Stimulated activated CD4-positive, alpha-beta T cell treated with anti-CD3 and anti-CD28 coated beads, TNF-alpha, amount 100 ng/mL, for 4 hours (primary cell): ENCODE measurements at places on chromosomes 1 and 21.

DNA sequence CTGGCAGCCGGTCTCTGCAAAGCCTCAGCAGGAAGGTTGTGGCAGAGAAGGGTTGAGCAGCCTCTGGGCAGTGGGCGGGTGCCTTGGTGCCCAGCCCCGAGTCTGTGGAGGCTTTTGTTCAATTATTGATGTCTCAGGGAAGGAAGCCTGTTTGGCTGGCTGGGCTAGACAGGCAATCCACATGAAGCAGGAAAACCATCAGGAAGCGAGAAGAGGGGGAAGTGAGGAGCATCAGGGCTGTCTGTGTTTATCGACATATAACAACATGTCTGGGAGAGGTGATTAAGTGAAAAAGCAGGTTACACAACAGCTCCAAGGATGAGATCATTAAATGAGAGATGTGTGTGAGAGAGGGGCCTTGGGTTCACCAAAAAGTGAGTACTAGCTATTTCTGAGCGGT, 105.4 kb downstream of the UBE2U start:
- DNase-seq, result no peak

GRCh38 chr1:31181515-31182343, 58.0 kb downstream of the NKAIN1 start:
- no peak for DNase-seq

DNA sequence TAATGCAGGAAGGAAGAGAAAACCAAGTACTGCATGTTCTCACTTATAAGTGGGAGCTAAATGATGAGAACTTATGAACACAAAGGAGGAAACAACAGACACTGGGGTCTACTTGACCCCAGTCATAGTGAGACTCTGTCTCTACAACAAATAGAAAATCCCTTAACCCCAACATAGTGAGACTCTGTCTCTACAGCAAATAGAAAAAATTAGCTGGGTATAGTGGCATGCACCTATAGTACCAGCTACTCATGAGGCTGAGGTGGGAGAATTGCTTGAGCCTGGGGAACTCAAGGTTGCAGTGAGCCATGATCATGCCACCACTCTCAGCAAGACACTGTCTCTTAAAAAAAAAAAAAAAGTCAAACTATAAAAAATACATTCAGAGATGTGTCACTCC, 42.7 kb downstream of the GIPC2 start:
- no peak for DNase-seq

- DNase-seq, result peak; percentile 29
Observed at GRCh38 chr1:152440635-152441471, 26.8 kb upstream of the CRNN start.

DNA sequence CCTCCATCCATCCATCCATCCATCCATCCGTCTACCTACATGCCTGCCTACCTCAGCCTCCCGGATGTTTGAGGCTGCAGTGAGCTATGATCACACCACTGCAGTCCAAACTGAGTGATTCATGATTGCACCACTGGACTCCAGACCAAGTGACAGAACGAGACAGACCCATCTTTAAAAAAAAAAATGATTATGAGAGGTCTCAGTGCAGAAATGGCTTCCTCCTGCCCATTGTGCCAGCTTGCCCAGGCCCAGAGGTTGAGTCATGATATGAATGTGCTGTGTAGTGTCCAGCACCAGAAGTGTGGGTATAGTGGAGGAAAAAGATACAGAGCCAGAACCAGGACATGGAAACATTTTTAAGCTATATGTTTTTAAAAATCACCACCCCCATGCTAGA, 149.9 kb downstream of the KIF26B start:
- no peak for DNase-seq

GRCh38 chr21:38567335-38567969, 69.2 kb upstream of the ERG start:
- no peak for DNase-seq

DNA sequence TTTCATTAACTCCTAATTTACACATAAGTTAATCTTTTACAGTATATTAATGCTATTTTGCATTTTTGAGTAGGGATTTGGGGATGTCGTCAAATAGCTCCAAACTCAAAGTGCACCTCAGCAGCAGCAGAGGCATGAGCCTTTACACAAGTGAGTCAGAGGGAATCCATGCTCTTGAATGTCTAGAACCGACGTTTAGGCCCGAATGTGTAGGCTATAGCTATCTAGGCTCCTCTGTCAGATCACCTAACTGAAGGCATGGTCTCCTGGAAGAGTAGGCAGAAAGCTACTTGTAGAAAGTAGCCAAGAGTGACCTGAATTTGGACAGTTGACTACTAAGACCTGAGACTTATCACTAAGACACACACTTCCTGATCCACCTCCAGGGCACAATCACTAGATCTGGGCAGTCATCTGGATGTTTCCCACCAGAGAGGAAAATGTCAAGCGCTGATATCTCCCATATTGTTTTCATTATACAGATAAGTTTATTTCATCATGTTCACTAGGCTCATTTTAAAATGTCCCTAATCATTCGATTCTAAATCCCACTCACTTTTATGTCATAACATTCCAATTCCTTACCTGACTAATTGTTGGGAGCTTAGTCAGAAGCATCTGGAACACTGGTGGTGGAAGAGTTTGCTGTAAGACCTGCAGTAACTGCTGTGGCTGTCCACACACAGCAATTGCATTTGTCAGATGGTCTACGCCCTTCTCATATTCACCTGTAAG, 15.3 kb downstream of the TOMM20 start:
- DNase-seq, result no peak

- no peak for DNase-seq
Observed at GRCh38 chr1:33971018-33971710, 107.3 kb downstream of the HMGB4 start.

DNA sequence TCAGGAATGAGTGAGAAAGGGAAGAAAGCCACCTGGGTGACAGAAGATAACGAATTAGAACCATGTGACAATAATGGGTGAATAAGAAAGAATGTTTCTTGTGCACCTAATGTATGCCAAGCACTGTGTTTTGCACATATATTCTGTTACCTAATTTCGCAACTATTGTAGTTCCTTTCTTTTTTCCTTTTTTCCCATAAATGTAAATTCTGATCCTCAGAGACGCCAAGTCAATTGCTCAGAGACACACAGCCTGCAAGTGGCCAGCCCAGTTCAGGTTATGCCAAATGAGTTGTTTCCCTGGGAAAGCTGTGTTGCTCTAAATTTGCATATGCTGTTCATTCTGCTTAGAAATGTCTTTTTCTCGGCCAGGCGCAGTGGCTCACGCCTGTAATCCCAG, 1.7 kb upstream of the RSPO1 start:
- no peak for DNase-seq

DNA sequence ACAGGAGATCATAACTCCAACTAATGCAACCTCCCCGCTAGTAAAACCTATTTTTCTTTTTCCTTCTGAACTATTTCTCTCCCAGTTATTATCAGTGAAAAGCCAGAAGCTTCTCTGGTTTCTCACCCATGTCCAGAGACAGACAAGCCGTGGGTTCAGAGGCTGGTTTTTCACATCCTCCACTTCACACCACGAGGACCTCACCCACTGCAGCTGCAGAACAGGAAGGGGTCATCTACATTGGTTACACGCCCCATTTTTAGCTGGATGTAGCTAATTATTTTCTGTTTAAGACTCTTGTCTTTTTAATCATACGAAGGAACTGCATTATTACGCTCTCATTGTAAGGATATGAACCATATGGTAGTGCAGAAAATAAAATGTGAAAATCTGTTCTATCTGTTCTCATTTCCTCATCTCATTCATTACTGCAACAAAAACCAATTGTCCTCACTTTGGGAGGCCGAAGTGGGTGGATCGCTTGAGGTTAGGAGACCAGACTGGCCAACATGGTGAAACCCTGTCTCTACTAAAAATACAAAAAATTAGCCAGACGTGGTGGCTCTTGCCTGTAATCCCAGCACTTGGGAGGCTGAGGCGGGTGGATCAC, 39.1 kb upstream of the CLDN14 start:
- DNase-seq, result no peak

DNA sequence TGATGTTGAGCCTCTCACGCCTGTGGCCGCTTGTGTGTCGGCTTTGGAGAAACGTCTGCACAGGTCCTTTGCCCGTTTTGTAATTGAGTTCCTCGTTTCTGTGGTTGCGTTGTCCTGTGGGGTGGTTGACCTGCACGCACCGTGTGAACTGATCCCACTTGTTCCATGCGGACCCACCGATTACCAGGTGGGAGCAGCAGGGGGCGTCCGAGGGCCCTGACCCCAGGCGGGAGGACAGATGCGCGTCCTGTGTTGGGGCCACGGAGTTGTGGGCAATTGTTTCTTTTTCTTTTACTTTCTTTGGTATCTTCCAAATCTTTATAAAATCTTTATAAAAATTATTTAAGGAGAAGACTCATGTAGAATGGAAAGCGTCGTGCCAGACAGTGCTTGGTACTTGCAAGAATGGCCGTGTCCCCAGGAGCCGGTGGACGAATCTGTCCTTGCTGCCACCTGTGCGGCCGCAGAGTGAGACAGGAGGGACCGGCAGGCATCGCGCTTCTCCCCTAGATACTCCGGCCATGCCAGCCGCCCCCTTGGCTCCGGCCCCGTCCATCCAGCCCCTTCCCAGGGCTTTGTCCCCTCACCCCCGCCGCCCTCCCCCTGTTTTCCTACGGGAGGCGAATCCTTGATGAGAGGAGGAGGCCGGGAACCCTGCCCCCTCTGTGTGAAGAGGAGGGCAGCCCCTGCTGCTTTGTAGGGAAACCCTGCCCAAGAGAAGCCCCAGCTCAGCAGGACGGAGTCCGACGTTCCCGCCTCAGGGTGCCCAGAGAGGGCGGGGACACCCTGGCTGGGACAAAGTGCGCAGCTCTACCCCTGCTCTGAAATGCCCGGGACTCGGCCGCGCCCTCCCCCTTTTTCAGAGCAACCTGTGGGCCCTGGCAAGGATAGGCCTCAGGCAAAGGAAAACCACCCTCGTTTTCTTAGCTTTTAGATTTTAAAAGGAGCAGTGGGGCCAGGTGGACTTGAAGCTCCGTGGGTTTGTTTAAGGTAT, 41.7 kb downstream of the PRKCZ start:
- peak; percentile 26 for DNase-seq

GRCh38 chr1:245748240-245748639, 593.5 kb downstream of the KIF26B start:
- DNase-seq, result no peak

DNA sequence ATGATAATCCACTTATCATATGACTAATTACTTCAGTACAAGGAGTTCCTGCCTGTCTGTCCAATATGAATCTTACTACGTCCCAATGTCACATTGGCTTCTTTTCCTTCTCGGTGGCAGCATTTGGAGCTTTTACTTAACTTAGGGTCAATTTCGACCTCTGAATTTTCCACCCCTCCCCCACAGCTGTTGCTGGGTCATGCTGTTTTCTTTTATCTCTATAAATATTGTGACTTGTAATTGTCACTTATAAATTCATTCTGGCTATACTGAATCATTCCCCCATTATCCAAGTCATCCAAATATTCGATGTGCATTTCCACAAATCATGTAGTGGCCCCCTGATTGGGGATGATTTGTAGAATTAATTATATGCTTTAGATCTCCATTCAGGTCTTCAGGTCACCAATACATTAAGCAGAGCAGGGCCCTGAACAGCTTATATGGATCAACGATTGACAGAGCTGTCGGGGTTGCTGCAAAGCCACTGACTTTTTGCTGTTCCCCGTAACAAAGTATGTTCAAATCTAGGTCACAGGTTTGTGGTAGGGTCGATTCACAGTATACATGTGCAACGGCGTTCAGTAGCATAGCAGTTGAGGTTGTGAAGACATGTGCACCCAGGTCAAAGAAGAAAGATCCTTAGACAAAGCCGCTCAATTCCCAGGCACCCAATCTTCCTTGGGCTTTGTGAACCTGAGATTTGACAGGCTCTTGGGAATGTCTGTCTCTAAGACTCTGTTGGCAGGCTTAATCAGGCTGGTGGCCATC, 18.3 kb upstream of the RNU1-4 start:
- no peak for DNase-seq

- no peak for DNase-seq
Observed at GRCh38 chr1:226741009-226741408, 1.9 kb upstream of the ITPKB start.

GRCh38 chr1:9249534-9250410, 15.2 kb downstream of the H6PD start:
- no peak for DNase-seq

GRCh38 chr1:100969327-100969726, 56.3 kb downstream of the DPH5 start:
- DNase-seq, result no peak

GRCh38 chr1:10071640-10072039, 38.9 kb downstream of the UBE4B start:
- DNase-seq, result no peak

- DNase-seq, result no peak
Observed at GRCh38 chr1:54279457-54279856, 79.5 kb downstream of the MRPL37 start.

- no peak for DNase-seq
Observed at GRCh38 chr1:164846731-164847691, 288.0 kb downstream of the PBX1 start.

GRCh38 chr1:151851886-151852285, 1.6 kb downstream of the THEM5 start:
- DNase-seq, result no peak

DNA sequence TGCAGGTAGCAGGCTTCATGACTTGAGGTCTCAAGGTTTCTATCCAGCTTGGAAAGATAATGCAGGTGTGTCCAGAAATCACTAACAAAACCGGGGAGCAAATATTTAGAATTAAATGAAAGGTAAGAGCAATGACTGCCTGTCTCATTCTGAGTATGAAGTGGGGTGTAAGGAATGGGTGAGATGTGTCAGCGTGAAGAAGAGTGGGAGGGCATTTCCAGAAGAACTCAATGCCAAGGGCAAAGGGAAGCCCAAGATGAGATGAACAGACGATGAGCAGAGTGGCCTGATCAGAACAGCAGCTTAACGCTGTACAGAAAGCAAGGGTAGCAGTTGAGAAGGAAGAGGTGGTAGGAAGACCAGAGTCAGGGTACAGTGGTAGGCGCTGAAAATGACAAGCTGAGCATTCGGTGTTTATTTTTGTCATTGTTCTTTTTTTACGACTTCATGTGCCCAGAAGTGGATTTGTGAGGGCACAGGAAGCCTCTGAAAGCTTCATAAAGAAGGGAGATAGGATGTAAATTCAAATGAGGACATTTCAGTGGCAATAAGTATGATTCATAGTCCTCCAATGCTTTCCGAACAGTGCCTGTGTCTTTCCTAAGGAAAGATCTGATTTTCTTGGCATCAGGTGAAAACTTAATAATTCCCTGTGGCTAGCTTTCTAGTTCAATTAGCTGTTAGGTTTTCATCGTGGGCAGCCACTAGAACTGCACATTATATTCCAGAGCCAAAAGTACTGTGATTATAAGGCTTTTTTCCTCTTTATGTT, 190.5 kb downstream of the APP start:
- DNase-seq, result no peak

DNA sequence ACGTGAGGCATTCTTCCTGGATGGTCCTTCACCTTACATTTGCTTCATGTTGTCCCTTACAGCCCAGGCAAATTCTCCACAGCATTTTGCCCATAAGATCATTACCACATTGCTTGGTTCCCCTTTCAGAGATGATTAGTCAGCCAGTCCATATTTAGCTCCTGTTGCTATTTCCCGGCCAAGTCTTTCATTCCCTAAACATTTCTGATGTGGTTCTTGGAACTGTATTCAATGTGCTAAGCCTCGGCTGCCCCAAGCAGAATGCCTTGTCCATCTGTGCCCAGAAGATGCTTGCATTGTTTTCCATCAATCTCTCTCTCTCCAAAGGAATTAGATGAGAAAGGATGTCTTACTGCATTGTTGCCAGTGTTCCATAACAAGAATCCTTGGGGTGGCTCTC, 420.9 kb upstream of the CAMK1G start:
- DNase-seq, result no peak

- DNase-seq, result no peak
Observed at GRCh38 chr21:46544003-46544402, 60.9 kb downstream of the S100B start.
